ENCODE measurements at places on chromosomes 1 and 21. TPM values are rescaled to one million over a fixed set of nuclear protein-coding genes. Genes with fewer than 3 reads are reported as not detected.

TNFRSF8 gene
- total RNA-seq: 16.4 TPM

OLFML3 gene
- total RNA-seq: 2.3 TPM

ERICH3 gene
- total RNA-seq: not detected

ZNF691 gene
- 11.8 TPM for total RNA-seq

TBX15 gene
- 5.1 TPM for total RNA-seq

DYNLT4 gene
- total RNA-seq: not detected

OR2G2 gene
- not detected for total RNA-seq

SLC35F3 gene
- 7.5 TPM for total RNA-seq

RNU1-4 gene
- 306 TPM for total RNA-seq

REN gene
- total RNA-seq: not detected

IL20 gene
- total RNA-seq: not detected

GRCh38 chr1:238139713-238140112 is 249.0 kb upstream of the ZP4 start:
- peak; percentile 8 for DNase-seq

- no peak for DNase-seq
These were observed 15.3 kb upstream of the PYHIN1 start for GRCh38 chr1:158916085-158916484.

GRCh38 chr1:230865062-230865817 is 3.1 kb downstream of the C1orf198 start:
- no peak for DNase-seq

DNA sequence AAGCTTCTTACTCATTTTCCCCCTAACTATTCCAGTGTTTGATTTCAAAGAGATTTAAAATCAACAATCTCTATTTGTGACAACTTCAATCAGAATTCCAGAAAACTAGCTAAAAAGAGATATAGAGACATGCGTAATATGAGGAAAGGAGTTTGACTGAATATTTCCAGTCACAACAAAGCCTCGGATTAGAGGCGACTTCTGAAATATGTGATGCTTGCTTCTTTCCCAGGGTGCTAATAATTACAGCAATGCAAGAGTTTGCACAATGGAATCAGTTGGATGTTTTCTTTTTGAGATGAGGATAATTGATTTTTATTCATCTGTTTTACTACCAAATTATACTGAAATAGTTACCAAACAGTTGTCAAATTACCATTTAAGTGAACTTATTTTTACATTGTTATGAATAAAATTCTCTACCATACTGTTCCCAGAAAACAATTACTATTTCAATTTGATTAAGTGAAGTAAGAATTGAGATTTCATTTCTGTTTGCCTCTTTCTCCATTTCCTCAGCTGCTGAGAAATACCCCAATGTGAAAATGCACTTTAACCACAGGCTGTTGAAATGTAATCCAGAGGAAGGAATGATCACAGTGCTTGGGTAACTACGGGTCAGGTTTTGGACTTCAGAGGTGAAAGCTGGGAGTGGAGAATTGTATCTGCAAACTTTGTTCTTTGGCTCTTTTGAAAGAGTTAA is 28.1 kb downstream of the KMO start:
- DNase-seq: no peak

GRCh38 chr1:204331847-204332487 is 27.8 kb downstream of the PLEKHA6 start:
- DNase-seq: no peak

DNA sequence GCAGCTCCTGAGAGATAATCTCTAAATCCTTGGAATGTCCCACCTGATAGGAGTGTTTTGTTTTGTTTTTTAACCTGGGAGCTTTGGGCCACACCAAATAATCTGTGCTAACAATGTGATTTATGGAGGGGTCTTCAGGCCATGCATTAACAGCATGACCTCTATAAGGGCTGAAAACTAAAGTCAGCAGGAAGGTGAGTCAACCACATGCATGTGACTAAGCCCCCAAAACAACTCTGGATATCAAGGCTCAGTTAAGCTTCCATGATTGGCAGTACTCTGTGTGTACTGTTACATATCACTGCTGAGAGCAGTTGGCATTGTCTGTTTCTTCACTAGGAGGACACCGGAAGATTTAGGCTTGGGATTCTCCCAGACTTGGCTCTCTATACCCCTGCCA is 10.7 kb downstream of the AUNIP start:
- DNase-seq: peak; percentile 32

DNA sequence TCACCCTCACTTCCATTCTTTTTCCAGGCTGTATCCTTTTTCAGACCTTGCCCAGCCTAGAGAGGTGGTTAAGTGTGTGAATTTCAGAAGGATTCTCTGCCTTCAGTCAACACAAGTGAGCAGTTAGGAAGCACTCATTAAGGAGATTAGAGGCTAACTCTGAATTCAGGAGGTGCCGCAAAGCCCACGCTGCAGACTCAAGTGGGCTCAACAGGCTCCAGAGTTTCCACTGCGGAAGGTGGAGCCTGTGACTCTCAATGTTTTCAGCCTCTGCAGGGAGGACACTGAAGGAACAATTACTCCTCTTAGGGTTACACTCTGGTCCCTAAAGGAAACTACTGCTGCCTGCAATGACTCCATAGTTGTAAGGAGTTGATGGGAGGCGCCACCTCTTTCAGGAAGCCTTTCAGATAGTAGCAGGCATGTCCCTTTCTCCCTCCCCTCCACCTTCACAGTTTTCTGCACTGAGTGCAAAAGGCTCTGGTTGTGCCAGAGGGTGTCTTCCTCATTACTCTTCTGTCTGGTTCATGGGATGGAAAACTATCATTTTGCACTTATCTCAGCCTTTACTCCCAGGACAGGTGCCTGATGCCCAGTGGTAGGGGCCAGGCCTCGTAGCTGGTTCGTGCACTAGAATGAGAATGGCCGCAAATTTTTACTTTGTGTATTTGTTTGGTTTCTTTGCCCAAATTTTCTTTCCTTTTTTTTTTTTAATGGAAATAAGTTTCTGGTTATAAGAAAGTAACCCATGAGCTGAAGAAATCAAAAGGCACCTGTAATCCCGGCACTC is 55.2 kb upstream of the SELENON start:
- no peak for DNase-seq

All from Daoy (cell line).